ENCODE measurements at places on chromosomes 1 and 21. TPM values are rescaled to one million over a fixed set of nuclear protein-coding genes. Genes with fewer than 3 reads are reported as not detected.
A peak's percentile ranks its signal among the peaks of the same experiment; 100 is the strongest.

DNA sequence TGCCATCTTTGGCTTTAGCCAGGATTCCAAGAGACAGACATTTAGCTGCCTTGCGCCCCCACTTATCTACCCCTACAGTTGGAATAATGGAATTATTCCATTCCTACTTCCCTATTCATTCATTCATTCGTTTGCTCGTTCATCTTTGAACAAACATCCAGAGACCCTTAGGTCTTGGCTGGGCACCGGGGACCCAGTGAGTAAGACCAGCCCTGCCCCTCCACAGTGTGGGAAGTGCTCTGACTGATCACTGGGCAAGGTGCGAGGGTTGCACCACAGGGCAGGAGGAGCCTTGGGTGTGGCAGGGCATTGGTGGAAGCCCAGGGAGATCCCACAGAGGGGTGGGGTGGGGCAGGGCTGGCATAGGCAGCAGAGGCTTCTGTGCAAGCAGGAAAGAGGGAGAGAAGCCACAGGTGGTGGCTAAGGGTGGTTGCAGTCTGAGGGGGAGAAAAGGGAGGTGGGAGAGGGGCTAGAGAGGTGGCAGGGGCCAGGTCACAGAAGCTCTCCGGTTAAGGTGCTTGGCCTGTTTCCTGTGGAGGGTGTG lies 35.0 kb upstream of the TMEM61 start:
- H3K36me3 ChIP-seq, result no peaks in the 10 kb centered on the region
- no peak for DNase-seq
- H3K27ac ChIP-seq, result no peak overlapping the region
- H3K4me1 ChIP-seq, result peaks cover 8% of the 10 kb centered on the region

DNA sequence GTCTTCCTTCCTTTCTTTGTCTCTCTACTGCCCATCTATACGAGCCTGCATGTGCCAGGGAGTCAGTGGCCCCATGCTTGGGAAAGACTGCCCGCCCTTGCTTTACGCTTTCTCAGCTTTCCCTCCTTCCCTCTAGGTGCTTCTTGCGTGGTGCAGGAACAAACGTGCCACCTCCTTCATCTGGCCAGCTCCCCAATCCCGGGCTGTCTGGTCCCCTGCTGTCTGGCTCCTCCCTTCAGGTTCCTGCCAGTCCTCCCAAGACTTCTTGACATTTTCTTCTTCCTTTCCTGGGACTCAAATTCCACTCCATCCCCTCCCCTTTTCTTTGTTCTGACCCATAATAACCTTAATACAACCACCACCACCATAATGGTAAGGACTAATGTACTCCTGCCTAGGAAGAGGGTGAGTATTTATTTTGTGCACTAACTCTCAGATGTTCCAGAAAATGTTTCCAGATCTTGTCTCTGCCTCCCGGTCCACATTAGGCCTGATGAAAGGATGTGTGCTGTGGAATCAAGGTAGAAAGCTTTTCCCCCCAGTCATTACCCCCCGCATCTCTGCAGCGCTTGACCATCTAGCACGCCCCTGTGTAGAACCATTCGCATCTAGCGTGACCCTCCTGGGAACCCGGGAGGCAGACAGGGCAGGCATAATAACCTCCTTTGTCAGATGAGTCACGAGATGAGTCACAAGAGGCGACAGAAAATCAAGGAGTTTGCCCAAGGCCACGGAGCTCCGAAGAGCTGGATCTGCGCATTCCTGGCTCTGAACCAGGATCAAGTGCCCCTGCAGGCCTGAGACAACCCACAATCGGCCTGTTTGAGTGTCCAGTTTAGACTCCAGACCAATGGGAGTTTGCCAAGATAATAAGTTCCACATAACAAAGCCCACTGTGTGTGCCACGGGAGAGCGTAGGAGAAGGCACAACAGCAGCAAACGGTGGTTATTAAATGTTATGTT lies 60.1 kb upstream of the NEK2 start:
- no peaks in the 10 kb centered on the region for H3K36me3 ChIP-seq
- no peak overlapping the region for H3K4me3 ChIP-seq
- H3K27ac ChIP-seq, result no peak overlapping the region
- H3K4me1 ChIP-seq, result peaks cover 29% of the 10 kb centered on the region
- H3K27me3 ChIP-seq, result no peaks in the 10 kb centered on the region
- no peak for DNase-seq

GRCh38 chr1:94100129-94100784 lies 20.7 kb downstream of the ABCA4 start:
- no peaks in the 10 kb centered on the region for H3K27me3 ChIP-seq
- H3K36me3 ChIP-seq, result no peaks in the 10 kb centered on the region
- DNase-seq, result no peak
- H3K4me3 ChIP-seq, result no peak overlapping the region

GRCh38 chr21:41997657-41998056 lies 12.5 kb downstream of the ZBTB21 start:
- H3K27me3 ChIP-seq, result no peaks in the 10 kb centered on the region
- H3K4me1 ChIP-seq, result peaks cover 23% of the 10 kb centered on the region
- no peak overlapping the region for H3K27ac ChIP-seq
- no peak overlapping the region for H3K4me3 ChIP-seq
- no peak for DNase-seq

TAF12 gene
- total RNA-seq, result 27.5 TPM

DNA sequence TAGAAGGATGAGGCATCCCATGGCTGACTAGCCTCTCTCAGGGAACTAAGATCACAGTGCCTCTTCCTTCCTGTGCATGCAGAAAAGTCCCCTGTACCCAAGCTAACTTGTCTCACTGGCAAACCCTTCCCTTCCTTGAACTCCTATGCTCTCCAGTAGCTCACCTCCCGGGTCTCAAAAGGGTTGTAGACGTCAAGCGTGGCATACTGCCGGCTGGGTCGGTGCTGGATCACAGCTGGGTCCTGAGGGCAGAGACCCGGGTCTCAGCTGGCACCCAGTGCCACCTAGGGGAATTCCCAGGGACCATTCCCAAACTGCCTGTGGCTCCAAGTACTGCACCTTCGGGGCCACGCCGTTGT lies 688 bp downstream of the SCAMP3 start:
- peak overlapping the region; percentile 98 for H3K4me3 ChIP-seq
- H3K36me3 ChIP-seq, result peaks cover 66% of the 10 kb centered on the region
- peaks cover 24% of the 10 kb centered on the region for H3K4me1 ChIP-seq
- peak; percentile 52 for DNase-seq
- H3K27me3 ChIP-seq, result no peaks in the 10 kb centered on the region
- H3K27ac ChIP-seq, result peak overlapping the region; percentile 88

DNA sequence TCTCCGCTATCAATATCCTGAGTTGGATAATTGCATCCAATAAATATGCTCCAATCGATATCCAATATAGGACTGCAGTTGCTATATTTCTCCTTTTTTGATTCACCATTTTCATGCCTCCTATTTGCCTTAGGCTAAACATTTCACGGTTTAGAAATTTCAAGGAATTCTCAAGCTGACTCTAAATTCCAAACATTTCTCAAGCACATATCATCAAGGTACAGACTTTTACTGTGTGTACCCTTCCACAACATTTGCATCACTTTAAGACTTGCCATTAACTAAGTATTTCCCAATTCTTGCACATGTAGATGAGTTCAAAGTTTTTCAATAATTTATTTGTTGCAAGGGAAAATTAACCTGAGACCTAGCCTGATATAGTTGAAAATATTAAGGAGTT lies 795.2 kb upstream of the TMPRSS15 start:
- no peaks in the 10 kb centered on the region for H3K36me3 ChIP-seq
- no peak for DNase-seq
- H3K4me1 ChIP-seq, result no peaks in the 10 kb centered on the region
- no peak overlapping the region for H3K4me3 ChIP-seq

GRCh38 chr1:40313958-40314720 lies 2.9 kb downstream of the COL9A2 start:
- peaks cover 9% of the 10 kb centered on the region for H3K27me3 ChIP-seq
- peaks cover 2% of the 10 kb centered on the region for H3K36me3 ChIP-seq
- peak overlapping the region; percentile 64 for H3K27ac ChIP-seq
- no peak overlapping the region for H3K4me3 ChIP-seq
- peaks cover 45% of the 10 kb centered on the region for H3K4me1 ChIP-seq

GRCh38 chr21:38912102-38912629 lies 106.4 kb downstream of the ETS2 start:
- peaks cover 2% of the 10 kb centered on the region for H3K4me1 ChIP-seq
- no peak overlapping the region for H3K4me3 ChIP-seq
- no peaks in the 10 kb centered on the region for H3K36me3 ChIP-seq
- no peak overlapping the region for H3K27ac ChIP-seq
- no peak for DNase-seq

DNA sequence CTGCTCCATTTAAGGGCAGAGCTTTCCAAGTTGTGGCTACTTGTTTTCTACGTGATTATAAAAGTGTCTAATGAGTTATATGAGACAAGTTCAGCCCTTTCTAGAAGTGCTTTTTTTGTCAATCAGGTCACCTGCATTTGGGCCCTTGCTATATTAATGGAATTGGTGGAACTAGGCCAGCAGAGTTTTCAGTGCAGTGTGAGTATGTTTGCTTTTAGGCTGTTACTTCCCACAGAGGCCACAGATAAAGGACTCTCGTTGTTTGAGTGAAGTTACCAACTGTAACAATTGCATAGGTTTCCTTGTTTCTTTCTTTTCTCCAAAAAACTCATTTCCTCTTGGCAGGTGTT lies 10.9 kb downstream of the SMAP2 start:
- peak overlapping the region; percentile 81 for H3K4me3 ChIP-seq
- H3K27me3 ChIP-seq, result no peaks in the 10 kb centered on the region
- H3K27ac ChIP-seq, result peak overlapping the region; percentile 100
- peaks cover 61% of the 10 kb centered on the region for H3K36me3 ChIP-seq

- DNase-seq, result no peak
- no peaks in the 10 kb centered on the region for H3K36me3 ChIP-seq
- peaks cover 11% of the 10 kb centered on the region for H3K27me3 ChIP-seq
- no peaks in the 10 kb centered on the region for H3K4me1 ChIP-seq
- H3K4me3 ChIP-seq, result no peak overlapping the region
These were observed 22.6 kb downstream of the TNNT2 start for GRCh38 chr1:201354901-201355295.

CACNA1S gene
- not detected for total RNA-seq

- no peaks in the 10 kb centered on the region for H3K36me3 ChIP-seq
- H3K4me1 ChIP-seq, result peaks cover 10% of the 10 kb centered on the region
- no peak overlapping the region for H3K4me3 ChIP-seq
These were observed 240.7 kb downstream of the NRIP1 start for GRCh38 chr21:14824126-14824525.

OR2T35 gene
- total RNA-seq, result not detected

GRCh38 chr1:92583821-92584760 lies 97.4 kb upstream of the GFI1 start:
- no peaks in the 10 kb centered on the region for H3K27me3 ChIP-seq
- H3K36me3 ChIP-seq, result peaks cover 10% of the 10 kb centered on the region
- no peak for DNase-seq
- peaks cover 64% of the 10 kb centered on the region for H3K4me1 ChIP-seq
- peak overlapping the region; percentile 65 for H3K4me3 ChIP-seq

DNA sequence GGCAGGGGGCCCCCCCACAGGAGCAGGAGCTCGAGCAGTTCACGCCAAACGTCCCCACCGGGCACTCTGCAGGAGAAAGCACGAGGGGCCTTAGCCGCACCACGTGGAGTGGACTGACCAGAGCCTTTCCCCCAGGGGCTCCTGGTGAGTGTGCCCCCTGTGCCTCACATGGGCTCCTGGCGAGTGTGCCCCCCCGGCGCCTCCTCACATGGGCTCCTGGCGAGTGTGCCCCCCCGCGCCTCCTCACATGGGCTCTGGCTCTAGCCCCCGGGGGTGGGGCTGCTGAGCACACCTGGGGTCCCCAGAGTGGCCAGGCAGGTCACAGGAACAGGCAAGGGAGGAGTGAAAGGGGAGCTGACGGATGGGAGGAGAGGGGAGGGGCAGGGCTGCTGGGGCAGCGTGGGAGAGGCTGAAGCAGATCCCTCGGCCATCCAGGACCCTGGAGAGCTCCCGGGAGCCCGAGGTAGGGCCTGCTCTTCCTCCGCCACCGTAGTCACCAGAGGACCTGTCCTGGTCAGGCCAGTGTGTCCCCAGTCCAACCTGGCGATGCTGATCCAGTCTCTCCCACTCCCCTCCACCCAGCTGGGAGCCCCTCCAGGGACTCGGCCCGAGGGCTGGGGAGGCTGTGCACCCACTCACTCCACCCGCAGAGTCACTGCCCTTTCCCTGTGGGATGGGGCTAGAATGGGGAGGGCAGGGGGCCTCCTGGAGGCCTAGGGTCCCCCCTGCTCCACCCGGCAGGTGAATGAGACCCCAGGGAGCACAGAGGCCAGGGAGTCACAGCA lies 47.6 kb downstream of the ARHGEF16 start:
- no peak overlapping the region for H3K27ac ChIP-seq
- H3K27me3 ChIP-seq, result no peaks in the 10 kb centered on the region
- H3K4me1 ChIP-seq, result no peaks in the 10 kb centered on the region
- DNase-seq, result peak; percentile 20

GRCh38 chr1:27001570-27002360 lies 8.3 kb downstream of the TRNP1 start:
- H3K27ac ChIP-seq, result no peak overlapping the region
- peaks cover 11% of the 10 kb centered on the region for H3K27me3 ChIP-seq
- no peaks in the 10 kb centered on the region for H3K36me3 ChIP-seq
- peaks cover 4% of the 10 kb centered on the region for H3K4me1 ChIP-seq

All from activated CD4-positive, alpha-beta memory T cell treated with anti-CD3 and anti-CD28 coated beads for 36 hours (primary cell).